Effector CD4-positive, alpha-beta T cell (primary cell): ENCODE measurements at places on chromosomes 6 and 20.

DNA sequence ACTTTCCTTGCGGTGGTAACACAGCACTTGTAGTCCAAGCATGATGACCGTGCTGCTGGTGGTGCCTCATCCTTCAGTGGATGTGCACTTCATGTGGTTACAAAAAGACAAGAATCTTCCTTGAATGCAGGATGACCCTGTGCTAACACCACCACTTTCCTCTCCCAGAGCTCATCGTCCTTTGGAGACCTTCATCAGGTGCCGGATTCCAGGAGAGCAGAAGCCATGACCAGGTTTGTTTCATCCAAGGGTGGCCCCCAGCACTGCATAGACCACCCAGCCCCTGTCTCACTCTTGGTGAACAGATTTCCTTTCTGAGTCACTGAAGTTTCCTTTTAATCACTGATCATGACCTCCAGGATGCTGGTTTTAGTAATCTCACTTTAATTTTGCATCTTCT, 101.2 kb upstream of the SYNDIG1 start:
- no peak for DNase-seq

DNA sequence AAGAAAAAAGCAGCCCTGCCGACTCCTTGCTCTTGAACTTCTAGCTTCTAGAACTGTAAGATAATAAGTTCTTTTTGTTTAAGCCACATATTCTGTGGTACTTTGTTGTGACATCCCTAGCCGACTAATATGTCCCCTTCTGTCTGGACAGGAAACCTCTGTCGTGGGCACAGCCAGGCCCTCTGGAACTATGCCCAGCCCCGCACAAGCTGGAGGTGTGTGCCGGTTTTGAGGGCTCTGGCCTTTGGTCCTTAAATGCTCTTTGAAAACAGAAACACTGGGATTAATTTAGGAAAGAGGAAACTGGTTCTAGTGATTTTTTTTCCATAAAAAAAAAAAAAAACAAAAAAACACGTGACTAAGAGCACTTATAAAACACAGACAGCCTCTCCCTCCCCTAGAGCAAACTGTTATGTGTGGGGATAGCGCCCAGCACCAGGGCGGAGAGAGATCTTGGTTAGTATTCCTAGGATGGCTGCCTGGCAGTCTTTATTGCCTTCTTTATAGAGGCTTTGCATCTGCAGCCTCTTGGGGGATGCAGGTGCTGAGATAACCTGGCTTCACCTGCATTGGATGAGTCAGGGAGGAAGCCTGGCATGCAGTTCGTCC, 244.3 kb downstream of the NFATC2 start:
- DNase-seq, result no peak

- no peak for DNase-seq
Measured at GRCh38 chr6:155895641-155896040, 440.0 kb upstream of the NOX3 start.

- DNase-seq, result no peak
Measured at GRCh38 chr6:2771079-2771478, 5.9 kb downstream of the WRNIP1 start.

DNA sequence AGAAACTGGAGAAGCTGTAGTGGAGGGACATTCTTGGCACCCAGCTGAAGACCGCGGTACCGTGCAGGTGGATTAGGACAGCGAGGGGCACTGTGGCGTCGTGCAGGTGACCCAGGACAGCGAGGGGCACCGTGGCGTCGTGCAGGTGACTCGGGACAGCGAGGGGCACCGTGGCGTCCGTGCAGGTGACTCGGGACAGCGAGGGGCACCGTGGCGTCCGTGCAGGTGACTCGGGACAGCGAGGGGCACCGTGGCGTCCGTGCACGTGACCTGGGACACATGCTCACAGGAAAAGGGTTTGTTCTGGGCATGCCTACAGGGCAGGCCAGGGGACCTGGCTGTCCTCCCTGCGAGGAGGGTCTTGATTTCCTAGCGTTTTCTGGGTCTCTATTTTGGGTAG, 29.2 kb upstream of the SMOC2 start:
- DNase-seq, result no peak

DNA sequence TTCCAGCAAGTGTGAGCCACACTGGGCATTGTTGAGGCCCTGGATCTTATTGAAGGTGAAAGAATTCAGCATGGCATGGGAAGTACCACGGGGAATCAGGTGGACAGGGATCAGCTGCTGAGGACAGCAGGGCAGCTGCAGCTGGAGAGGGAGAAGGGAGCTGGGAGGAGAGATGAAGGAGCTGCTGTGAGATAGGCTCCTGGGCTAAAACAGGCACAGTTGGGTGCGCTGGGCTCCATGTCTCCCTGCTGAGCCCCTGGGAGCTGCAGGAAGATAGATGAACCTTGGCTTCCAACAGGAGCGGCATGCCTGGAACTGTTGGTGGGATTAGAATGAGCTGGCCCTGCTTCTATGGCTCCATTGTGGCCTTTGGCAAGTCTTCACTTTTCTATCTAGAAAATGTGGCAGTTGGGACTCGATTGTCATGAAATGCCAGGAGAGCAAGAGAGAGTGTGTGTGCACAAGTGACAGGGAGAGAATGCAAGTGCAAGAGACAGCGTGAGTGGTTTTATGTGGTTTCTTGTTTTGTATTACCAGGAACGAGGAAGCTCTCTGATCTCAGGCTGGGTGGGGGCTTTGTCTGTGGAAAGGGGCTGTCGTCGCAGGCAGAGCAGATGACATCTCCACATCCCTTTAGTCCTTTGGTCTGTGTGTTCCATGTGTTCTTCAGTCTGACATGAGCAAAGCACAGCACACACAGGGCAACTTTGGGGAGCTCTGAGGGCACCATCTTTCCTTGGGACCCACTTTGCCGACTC, 20.4 kb downstream of the SNPH start:
- no peak for DNase-seq

- DNase-seq, result no peak
Measured at GRCh38 chr20:64142590-64142989, 21.7 kb upstream of the MYT1 start.
